Cardiac septum (tissue), 1 donor: ENCODE measurements at places on chromosomes 5 and 9. TPM values are rescaled to one million over a fixed set of nuclear protein-coding genes. Genes with fewer than 3 reads are reported as not detected.
A peak's percentile ranks its signal among the peaks of the same experiment; 100 is the strongest.

The BOD1 gene
- 44.9 TPM for total RNA-seq

The PCDHB16 gene
- total RNA-seq = 2.2 TPM

The CACFD1 gene
- 15.0 TPM for total RNA-seq

The ACTBL2 gene
- total RNA-seq = not detected

The SPATA31C1 gene
- total RNA-seq = not detected

The ANKRD34B gene
- not detected for total RNA-seq

The ARL10 gene
- total RNA-seq = 11.4 TPM

DNA sequence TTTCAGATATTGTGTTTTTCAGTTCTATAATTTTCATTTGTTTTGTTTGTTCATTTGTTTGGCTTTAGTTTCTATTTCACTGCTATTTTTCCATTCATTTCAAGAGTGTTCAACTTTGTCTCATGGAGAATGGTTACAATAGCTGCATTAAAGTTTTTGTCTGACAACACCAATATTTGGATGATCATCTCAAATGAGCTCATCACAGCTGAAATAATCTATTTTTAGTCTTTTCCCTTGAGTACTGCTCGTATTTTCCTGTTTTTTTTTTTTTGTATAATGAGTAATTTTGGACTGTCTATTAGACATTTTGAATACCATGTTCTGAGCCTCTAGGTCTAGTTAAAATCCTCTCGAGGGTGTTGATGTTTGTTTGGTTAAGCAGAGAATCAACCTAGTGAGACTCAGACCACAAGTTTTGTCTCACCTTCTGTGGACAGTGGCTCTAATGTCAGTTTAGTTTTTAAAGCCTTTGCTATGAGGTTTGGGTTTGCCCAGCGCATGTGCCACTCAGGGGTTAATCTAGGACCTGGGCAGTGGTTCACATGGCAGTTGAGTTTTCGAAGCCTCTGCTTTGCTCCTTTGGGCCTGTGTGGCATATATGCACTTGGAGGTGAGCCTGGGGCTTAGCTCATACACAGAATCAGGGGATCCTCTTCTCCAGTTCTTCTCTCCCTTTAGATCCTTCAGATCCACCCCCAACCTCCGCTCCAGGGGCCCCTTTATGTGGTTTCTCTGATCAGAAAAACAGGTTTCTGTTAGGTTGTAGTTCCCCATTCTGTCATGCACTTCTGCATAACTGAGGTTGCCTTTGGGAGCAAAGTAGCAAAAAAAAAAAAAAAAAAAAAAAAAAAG is 79.8 kb downstream of the ARSB start:
- DNase-seq = no peak

DNA sequence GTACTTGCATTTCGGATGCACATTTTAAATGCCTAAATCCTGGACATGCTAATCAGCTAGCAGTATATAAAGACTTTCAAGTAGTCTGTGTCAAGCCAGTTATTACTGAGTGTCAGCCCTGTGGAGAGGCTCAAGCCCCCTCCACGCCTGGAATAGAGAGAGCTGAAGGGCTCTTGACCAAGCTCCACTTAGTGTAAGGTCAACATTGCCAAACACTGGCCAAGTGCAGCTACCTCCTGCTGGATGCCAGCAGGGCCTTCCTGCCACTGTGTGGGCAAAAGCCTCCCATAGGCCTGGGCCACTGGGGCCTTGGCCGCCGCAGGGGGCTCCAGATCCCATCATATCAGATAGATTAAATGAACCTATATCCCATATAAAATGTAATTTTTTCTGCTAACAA is 239.4 kb upstream of the PANK3 start:
- peak; percentile 78 for DNase-seq

GRCh38 chr9:7879551-7880245 is 80.1 kb upstream of the DMAC1 start:
- DNase-seq = no peak

DNA sequence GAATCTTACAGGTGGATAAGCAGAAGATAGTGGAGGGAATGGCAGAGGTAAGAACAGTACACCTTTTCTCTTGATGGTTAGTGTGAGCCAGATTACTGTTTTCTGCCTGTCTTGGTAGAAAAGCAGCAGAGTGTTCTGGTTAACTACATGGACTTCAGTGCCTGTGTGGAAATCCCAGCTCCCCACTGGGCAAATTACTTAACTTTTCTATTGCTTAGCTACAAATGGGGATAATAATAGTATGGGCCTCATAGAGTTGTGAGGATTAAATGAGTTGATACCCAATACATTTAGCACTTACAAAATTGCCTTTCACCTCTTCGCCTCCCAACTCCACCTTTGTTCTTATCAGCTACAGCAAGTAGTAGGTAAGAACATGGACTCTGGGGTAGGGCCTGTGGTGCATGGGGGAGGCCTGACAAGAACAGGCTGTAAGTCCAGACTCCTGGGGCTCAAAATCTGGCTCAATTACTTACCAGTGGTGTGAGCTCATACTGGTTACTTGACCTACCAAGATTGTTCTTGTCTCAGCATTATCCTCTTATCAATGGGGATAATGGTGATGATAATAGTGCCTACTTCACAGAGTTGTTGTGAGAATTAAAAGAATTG is 125.1 kb downstream of the LIFR start:
- peak; percentile 19 for DNase-seq

DNA sequence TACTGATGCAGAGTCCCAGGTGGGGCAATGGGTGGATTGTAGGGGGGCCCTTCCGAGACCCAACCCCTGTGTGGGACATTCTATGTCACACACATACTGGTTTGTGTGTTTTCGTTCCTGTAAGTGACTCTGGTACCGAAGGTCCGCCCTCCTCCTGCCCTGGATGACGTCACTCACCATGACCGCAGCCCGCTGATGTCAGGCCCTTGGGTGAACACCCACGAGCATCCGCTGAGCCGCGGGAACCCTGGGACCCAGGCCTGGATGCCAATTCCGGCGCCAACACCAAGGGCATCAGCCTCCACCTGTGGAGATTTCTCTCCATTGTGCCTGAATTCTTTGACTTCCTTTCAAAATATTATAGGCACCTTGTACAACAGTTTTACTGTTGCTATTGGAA is 184.3 kb downstream of the MTRR start:
- DNase-seq = no peak

- no peak for DNase-seq
Observed at GRCh38 chr5:148205044-148205806, 2.4 kb downstream of the SPINK6 start.

DNA sequence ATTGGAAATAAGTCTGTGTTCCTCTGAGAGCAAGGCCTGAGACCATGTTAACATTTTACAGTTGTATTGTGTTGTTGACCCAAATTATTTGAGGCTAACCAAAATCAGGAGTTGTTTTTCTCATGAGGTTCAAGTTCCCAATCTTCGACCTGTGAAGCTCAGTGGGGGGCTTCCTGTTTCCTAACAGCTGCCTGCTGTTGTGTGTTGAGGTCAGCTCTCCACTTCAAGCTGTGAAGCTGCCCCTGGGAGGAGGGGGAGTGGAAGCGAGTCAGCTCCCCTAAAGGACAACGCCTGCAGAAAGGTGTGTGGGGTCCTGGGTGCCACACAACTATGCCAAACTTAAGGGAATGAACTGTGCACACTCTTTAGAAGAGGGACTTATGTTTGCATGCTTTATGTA is 295.5 kb downstream of the IRX1 start:
- DNase-seq = no peak

- DNase-seq = no peak
Observed at GRCh38 chr9:122029898-122030297, 63.2 kb downstream of the TTLL11 start.

GRCh38 chr5:91938441-91938840 is 555.3 kb upstream of the ARRDC3 start:
- DNase-seq = no peak

DNA sequence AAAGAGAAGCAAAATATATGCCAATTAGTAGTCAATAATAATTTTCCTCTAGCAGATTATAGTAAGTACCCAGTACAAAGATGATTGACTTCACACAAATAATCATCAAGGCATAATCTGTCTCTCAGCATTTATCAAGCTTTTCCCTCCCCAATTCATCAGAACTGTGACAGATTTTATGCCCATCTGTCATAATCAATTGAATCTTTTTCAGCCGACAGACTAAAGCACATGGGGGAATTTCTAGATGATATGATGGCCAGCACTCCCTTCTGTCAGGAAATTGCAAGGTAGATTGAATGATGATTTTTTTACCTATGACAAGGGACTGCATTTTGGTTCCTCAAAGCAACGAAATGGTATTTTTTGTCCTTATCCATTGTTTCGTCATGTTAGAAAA is 227.1 kb upstream of the CYLC2 start:
- no peak for DNase-seq

GRCh38 chr9:98899408-98900056 is 44.2 kb upstream of the COL15A1 start:
- DNase-seq = no peak

- DNase-seq = no peak
Observed at GRCh38 chr9:26669701-26670670, 222.6 kb downstream of the CAAP1 start.

GRCh38 chr9:15541872-15542271 is 11.0 kb upstream of the CCDC171 start:
- DNase-seq = no peak

DNA sequence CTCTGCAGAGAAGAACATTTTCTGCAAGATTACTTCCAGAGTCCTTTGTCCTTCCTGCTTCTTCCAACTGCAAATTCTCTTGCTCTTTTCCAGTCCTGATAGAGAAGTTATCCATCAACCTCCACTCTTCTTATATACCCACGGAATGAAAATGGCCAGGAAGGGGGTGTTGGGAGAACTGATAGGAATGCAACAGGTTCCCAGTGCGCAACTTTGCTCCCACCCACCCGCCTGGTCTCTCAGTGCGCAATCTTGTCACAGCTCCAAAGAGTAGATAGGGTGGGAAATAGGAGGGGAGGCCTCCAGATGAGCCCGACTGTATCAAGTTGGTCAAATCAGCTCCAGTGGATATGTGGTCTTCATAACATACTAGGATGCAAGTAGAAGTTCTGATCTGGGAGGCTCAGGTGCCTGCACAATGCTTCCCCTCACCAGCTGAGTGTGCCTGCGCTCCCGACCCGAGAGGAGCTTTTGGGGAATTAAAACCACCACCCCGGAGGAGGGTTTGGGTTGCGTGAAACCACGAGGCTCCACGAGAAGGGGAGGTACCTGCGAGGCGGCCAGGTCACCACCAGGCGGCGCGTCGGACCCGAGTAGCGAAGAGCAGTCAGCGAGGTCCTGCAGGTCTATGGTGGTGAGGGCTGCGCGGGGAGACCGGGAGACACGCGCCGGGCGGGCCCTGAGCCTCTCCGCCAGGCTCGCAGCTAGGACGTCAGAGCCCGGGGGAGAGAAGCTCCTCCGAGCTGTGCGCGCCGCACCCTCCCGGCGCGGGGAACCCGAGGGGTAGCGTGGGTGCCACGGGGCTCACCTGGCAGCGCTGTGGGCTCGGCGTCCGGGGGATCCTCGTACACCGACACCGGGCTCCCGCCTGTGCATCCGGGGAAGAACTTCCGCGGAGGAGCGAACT is 835 bp downstream of the MCIDAS start:
- DNase-seq = no peak

DNA sequence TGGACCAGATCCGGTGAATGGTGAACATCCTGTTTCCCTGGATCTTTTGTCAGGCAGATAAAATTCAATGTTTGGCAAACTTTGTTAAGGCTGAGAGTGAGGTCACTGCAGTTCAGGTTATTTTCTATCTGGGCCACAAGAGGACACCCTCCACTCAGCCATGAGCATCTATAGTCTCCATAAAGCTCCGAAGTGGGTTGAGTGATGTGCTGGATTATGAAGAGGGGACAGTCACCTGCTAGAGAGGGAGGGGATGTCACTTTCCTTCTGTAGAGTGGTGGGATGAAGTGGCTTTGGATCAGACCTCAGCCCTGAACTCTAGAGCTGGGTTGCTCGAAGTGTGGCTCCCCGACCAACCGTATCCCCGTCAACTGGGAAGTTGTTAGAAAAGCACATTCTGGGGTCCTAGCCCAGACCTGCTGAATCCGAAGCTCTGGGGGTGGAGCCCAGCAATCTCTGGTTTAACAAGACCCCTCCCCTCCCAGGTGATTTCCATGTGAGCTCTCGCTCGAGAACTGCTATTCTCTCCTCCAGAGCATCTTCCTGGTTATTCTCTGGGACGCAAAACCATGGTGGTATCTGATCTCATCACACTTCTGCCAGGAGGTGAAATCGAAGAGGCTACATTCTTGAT is 31.8 kb upstream of the FGF1 start:
- DNase-seq = no peak

DNA sequence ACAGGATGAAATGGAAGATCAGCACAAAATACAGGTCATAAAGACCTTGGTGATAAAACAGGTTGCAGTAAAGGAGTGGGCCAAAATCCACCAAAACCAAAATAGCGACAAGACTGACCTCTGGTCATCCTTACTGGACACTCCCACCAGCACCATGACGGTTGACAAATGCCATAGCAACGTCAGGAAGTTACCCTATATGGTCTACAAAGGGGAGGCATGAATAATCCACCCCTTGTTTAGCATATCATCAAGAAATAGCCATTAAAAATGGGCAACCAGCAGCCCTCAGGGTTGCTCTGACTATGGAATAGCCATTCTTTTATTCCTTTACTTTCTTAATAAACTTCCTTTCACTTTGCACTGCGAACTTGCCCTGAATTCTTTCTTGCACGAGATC is 6.0 kb upstream of the NDUFB6 start:
- DNase-seq = no peak

DNA sequence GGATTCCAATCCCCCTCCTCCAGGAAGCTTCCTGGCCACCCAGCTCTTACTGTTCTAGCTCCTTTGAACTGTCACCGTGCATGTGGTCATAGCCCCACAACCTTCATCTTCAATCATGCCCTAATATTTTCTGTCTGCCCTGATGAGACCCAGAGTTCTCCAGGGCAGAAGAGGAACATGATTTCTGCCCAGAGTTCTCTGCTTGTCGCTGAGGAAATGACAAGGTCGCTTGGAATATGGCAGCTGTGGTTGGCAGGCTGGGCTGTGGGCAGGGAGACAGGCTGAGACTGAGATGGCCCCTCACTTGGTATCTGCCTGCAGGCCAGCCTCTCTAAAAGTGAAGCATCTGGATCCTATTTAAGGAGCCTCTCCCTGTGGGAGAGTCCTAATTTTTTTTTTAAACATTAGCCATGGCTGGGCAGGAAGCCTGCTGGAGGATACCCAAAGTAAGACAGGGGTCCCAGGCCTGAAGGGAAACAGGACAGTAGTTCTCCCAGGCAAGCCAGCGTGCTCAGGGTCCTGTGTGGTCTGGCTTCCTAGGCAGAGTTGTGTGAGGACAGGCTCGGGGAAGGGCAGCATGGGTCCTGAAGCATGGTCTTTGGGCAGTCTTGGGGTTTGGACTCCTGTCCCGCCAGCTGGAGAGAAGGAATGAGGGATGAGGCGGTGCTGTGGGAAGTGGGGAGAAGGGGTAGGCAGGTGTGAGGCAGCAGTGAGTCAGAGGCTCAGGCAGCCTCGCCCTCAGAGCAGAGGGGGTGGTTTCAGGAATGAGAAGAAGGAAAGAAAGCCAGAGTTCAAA is 242.1 kb downstream of the FSTL4 start:
- no peak for DNase-seq

GRCh38 chr5:138722544-138723177 is 30.6 kb upstream of the CTNNA1 start:
- no peak for DNase-seq

- no peak for DNase-seq
Observed at GRCh38 chr9:113973226-113973625, 97.1 kb downstream of the ZNF618 start.
